GM12892 (cell line): ENCODE measurements at places on chromosomes 6 and 20.

- DNase-seq, result peak; percentile 59
Observed at GRCh38 chr6:3026791-3027626, 27.3 kb downstream of the NQO2 start.

DNA sequence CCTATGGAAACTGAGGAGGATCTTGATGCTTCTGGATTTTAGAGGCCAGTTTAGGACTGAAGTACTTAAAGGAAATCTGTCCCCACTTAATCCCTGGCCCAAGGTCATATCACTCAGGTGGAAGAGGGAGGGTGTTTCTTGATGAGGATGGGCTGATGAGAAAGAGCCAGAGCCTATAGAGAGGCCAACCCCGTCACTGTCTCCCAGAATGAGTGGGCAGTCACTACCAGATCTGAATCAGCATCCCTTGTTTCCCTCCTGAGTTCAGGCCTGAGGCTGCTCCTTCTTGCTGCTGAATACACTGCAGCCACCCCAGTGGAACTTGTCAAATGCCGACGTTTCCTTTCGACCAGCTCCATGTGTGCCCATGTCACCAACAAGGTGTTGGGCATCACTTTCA, 14.8 kb downstream of the ARMC12 start:
- no peak for DNase-seq

- DNase-seq, result no peak
Observed at GRCh38 chr6:127951172-127951917, 50.5 kb upstream of the THEMIS start.

DNA sequence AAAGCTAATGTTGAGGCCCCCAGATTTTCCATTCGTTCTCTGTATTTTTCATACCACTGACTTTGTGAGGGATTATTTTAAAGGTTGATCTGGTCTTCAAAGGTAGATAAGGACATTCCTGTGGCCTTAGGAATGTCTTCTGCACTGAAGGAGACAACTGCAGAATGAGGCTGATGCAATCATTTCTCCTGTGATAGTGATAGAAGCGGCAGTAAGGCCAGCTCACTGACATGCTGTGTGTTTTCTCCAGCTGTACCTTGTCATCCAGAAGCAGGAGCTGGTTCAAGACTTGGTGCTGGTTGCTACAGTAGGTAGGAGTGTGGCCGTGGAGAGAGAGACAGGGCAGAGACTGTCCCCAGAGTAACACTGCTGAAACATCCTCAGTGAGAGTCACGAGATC, 53.8 kb downstream of the DCBLD1 start:
- DNase-seq, result no peak

- no peak for DNase-seq
Observed at GRCh38 chr6:16466800-16467553, 228.6 kb downstream of the GMPR start.

DNA sequence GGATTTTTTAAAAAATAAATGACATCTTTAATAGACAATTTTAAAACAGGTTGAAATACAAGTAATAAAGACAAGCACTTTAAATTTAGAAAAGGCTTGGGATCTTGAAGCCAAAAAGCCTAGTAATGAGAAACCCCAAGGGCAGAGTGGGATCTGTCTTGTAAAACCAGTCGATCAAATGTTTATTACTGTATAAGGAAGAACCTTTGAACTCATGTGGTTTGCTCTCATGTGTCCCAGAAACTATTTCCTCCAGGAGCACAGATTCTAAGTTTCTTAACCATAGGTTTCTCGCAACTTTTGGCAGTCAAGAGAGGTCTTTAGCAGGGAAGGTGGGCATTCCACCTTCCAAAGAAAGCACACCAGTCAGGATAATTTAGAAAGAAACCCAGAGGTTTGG, 541.7 kb upstream of the BTBD3 start:
- DNase-seq, result no peak

DNA sequence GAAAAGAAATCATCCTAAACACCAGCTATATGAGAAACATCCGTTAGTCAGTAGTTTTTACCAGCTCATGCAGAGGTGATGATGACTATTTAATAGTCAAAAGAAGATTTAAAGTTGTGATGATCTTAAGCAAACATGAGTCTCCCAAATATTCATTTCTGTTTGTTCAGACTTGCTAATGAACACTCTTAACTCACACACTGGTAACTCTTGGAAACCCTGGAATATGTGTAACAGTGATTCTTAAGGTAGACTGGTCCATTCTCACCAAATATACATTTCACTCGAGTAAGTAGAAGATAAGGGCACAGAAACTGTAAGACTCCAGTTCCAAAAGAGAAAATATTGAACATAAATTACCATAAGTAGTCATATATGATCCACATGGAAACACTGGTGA, 29.1 kb downstream of the RSPO3 start:
- DNase-seq, result no peak

DNA sequence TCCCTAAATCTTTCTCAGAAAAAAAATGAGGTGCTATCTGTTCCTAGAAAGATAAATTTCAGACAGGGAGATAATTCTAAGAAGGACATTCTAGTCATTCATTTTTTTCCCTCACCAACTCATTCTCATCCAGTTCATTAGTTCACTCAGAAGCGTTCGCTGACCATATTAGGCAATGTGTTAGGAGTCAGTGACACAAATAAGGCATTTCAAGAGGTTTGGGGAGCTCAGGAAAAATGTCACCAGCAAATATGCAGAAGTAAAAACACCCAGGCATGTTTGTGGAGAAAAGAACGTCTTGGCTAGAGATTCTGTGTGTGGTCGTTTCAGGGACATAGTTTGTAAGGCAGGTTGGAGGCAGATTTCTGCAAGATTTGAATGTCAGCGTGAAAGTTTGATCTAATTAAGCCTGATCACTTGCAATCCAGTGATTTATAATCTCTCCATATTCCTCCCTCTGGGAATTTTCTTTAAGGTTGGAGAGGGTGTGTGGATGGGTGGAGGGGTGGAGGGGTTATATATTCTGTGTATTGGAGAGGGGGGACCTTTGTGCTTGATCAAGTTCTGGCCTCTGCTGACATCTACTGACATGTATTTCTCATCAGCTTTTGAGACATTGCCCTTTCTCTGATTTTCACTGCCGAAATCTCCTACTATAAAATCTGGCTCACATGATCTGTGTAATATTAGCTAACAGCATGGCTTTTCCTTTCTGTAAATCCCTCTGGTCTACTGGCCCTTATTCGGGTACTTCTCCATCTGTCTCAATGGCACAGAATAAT, 3.6 kb downstream of the MYCT1 start:
- DNase-seq, result no peak

- DNase-seq, result no peak
Observed at GRCh38 chr6:156727715-156728385, 49.3 kb upstream of the ARID1B start.

- DNase-seq, result no peak
Observed at GRCh38 chr6:53623497-53623896, 42.1 kb downstream of the KLHL31 start.

GRCh38 chr6:126812010-126812409, 306.5 kb upstream of the RSPO3 start:
- DNase-seq, result no peak

DNA sequence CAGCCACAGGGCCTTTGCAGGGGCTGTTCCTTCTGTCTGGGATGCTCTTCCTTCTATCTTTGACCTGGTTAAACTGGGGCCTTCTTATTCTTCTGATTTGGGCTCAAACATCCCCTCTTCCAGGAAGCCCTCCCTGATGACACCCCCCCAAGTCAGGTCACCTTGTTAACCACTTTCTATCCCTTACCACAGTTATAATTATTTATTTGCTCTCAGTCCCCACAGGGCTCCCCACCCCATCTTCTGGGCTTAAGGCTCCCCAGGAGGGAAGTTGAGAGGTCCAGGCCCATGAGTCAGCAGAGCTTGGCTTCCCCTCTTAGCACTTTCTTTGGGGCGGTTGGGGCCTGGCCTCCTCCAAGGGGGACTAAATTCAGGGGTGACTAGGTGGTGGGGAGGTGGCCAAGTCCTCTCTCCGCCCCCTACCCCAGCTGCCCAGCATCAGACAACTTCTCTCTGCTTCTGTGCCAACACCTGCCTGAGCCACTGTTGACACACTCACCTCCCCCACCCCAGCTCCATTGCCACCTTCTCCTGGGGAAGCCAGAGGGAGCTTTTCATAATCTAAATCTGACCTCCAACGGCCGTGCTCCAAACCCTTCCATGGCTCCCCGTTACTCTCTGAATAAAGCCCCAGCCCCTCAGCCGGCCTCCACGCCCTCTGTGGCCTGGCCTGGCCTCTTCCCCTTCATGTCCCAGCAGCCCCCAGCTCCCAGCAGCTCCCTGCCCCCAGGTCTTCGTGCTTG, 70.0 kb downstream of the CEBPB start:
- DNase-seq, result no peak

DNA sequence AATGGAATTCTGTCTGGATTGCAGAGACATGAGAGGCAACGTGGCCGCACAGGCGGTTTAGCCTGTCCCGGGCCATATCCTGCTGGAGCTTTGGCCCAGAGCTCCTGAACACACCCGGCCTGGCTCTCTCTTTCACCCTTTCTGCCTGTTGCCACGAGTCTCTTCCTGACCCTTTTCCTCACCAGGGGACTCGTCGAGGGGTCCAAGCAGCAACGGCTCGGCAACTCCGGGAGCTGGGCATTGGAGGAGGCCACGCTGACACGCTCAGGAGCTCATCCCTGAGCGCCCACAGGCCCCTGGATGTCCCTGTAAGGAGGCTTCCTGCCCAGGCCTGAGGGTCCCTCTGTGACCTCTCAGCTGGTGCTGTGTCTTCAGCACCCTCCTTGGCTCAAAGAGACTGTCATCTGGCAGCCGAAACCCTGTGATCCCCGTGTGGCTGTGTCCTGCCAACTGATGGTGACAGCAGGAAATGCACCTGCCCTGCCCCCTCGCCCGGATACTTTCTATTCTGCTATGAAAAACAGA, 103.8 kb downstream of the RNASET2 start:
- DNase-seq, result no peak

DNA sequence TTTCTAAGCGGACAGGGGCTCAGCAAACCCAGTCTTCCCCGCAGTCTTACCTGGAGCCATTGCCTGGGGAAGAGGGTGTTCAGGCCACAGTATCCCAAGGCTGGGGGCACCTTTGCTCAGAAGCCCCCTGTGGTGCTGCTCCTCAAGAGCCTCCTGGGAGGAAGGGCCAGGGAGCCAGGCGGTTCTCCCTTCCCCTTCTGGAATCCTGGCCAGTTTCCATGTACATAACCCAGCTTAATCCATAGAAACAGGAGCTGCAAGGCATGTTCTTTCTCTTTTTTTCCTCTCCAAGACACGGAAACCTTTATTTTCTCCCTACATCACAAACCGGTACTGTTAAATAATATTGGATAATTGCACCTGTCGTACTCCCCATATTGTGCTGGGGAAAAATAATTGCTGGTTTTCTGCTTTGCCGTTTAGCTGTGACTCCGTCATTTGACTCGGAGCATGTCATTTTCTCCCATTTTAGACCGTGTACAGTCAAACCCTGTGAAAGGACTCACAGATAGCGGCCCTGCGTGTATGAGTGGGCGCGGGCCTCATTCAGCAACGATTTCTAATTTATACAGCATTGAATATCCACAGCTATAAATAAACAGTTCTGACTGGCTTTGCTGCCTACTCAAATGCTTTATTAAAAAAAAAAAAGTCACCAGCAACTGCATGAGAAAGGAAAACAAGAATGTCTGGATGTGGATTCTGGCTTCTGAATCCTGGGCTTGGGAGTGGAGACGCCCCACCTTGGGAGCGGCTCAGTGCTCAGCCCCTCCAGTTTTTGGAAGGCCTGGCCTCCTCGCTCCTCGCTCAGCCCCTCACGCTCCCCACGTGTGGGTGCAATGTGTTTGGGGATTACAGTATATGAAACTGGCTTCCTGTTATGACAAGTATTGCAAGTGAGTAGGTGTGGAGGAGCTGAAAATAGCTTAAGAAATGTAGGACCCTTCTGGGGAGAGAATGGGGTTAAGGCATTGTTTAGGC, 67.3 kb downstream of the ADTRP start:
- DNase-seq, result no peak

GRCh38 chr6:219641-220198, 72.6 kb upstream of the DUSP22 start:
- no peak for DNase-seq

DNA sequence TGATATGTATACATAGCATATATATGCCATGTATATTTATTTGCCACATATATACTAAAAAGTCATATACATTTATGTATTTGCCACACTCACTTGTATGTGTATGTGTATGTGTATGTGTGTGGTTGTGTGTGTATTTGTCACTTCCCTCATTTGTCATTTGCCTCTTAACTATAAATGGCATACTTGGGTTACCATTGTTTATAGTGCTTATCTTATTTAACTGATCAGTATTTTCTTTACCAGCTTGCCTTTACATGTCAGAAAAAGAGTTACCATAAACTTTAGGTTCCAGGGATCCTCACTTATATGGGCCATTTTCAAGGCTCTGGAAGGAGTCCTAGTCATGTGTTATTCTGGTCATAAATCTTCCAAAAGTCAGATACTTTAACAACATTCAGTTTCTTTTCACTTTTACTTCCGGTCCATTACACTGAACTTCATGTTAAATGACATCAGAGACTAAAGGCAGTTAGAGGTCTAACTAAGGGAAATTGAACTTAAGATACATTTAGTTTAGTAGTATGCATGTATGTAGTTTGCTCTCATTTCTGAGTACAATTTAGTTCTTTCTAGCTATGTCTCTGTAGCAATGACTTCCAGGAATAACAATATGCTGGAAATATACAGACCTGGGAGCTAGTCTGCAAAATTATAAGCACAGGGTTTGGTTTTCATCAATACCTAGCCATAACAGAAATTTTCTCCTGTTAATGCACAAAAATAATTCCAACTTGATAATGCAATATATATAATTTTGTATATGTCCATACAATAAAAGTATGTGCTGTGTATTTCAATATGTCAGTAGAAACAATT, 33.7 kb upstream of the HIVEP1 start:
- no peak for DNase-seq

- no peak for DNase-seq
Observed at GRCh38 chr6:26646074-26646473, 13.5 kb downstream of the ZNF322 start.

DNA sequence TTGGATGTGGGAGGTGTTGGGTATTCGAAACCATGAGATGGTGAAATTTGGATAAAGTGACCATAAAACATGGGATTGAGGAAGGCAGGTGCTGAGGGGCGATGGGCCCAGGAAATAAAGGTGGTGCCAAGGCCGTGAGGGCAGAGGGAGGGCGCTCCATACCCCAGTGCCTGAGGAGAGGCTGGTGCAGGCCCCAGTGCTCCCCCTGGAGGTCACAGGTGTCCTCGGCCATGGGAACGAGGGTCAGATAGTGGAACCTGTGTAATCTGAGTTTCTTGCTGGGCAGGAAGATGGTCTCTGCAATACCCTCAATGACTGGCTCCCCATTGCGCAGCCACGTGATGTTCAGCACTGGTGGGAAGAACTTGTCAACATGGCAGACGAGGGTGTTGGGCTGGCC, 16.2 kb downstream of the HLA-DPB1 start:
- peak; percentile 32 for DNase-seq

- DNase-seq, result no peak
Observed at GRCh38 chr6:2959909-2960719, 11.3 kb downstream of the SERPINB6 start.

DNA sequence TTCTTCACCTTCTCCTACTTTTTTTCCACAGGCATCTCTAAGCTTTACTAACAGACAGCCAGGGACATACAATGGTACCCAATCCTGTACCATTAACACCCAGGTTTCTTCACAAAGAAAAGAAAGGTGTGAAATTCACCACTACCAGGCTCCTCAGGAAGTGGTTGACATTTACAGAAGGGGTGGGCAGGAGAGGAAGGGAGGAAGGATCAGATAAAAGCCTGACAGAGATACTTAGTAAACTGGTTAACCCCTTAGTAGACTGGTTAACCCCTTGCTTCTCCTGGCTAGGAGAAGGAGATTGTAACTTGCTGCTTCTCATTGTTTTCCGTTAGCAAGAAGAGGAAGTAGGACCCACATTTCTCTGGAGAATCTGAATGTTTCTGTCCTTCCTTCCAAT, 7.2 kb downstream of the SAMD3 start:
- DNase-seq, result no peak
